ENCODE measurements at places on chromosomes 16 and 17.

DNA sequence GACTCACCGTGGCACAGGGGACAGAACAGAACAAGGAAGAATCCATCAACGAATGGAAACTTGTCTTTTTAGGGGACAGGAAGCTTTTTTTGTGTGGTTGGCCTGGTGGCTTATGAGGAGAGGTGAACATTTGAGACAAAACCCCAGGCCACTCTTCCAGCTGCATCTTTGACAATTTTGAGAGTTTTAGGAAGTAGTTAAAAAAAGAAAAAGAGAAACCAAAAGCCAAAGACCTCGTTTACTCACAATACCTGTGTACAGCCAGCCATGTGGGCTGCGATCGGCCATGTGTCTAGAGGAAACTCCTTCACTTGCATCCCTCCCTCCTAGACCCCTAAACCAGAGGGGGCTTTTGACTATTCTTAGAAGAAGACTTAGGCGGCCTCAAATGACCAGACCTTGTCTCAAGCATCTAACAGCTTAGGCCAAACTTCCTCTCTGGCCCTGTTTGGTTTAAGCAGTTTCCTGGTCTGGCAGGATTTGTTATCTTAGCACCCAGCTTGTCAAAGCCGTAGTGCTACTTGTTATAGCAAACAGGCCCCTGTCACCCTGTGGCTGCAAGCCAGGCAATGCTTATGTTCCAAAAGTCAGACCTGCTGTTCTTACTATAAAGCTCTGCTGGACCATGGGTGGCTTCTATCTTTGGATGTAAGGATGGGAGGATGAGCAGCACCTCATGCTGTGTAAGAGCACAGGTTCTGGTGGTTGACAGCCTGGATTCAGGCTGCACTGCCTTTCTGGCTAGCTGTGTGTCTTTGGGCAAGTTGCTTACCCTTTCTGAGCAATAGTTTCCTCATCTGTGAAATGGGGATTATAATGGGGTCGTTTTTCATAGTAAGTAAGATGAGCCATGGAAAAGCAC is 17.7 kb downstream of the KSR1 start:
- DNase-seq = peak; percentile 77

GRCh38 chr17:63555500-63556156 is 5.4 kb downstream of the DCAF7 start:
- DNase-seq = no peak

DNA sequence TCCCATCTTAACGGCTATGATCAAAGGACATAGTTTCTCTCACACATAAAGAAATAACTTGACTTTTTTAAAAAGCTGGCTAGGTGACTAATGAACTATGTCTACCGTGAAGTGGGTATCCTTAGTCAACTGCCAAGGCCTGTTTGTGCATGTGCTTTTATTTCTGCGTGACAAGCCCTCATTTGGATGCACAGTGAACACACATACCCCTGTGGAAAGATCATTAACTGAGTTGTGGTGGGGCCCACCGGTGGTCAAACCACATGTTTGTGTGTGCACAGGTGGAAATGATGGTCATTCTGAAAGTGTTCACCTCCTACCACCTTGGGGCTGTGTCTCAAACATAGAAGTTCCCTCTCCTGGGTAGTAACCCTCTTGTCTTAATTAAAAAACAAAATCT is 256.1 kb upstream of the SALL1 start:
- no peak for DNase-seq

GRCh38 chr17:2681650-2682049 is 29.9 kb downstream of the CLUH start:
- no peak for DNase-seq

DNA sequence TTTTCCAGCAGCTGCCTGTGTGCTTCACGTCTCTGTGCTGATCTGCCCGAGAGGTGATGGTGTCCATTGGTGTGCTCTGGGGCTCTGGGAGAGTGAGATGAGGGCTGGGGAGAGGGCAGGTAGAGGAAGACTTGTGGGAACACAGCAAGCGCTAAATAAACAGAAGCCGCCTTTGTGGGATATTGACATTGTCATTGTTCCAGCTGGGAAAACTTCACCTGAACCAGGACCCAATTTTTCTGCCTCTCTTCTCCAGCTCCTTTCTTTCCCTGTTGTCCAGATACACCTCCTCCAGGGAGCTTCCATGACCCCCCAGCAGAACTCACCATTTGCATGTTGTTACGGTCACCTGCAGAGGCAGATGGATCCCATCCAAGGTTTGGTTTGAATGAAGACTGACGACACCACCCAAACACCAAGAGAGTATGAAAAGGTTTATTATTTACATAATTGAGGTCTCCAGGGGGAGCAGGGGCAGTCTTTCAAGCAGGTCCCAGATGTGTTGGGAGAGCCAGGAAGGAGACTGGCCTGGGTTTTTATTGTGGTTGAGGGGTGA is 3.6 kb upstream of the ITGA3 start:
- DNase-seq = no peak

All from dermis blood vessel endothelial cell (primary cell).